ENCODE measurements at places on chromosomes 4 and X. TPM values are rescaled to one million over a fixed set of nuclear protein-coding genes. Genes with fewer than 3 reads are reported as not detected.

GRCh38 chrX:9577555-9577954 lies 112.7 kb downstream of the TBL1X start:
- no peak for DNase-seq

EDNRA gene
- total RNA-seq, result 181 TPM

DNA sequence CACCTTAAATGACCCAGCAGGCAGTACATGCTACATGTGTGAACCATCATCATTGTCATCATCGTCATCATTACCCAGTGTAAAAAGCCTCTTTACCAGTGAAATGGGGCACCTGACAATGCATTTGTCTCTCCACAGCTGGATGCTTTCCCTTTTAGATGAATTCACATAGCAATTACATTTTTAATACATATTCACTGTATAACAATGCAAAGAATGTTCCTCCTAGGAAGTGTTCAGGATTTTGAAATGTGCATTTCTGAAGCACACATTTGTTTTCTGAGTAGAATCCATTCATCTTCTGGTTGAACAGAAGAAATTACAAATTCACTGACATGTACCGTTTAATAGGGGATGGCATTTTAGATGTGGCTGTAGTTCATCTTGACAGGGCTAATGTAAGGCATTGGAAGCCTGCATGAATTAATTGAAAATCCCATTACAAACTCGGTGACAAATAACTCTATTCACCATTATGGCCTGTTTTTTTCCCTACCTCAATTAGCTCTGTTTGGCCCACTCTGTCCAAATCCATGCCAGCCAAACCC lies 111.1 kb downstream of the SH3RF1 start:
- no peak for DNase-seq

- DNase-seq, result no peak
Observed at GRCh38 chr4:109887071-109887470, 25.6 kb upstream of the EGF start.

PRRG1 gene
- total RNA-seq, result 9.8 TPM

- DNase-seq, result no peak
Observed at GRCh38 chr4:106358899-106359298, 9.7 kb downstream of the GIMD1 start.

DNA sequence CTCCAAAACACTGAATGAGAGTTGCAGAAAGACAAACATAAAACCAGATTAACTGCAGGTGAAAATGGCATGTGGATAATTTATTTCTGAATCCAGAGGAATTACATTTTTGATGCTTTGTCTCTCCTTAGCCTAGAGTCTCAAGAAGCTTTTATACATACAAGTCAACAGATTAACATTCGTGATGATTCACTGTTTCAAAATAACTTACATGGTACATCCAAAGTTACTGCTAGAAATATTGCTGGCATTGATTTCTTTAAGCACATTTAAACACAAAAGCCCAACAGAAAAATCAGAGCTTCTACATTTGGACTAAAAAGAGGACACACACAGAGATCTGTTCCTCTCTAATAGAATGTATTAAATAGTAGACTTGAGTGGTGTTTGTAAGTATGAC lies 105.6 kb downstream of the AMELX start:
- no peak for DNase-seq

- DNase-seq, result no peak
Observed at GRCh38 chrX:24563291-24564010, 83.7 kb downstream of the PCYT1B start.

TCEAL7 gene
- total RNA-seq, result 13.4 TPM

GABRG1 gene
- total RNA-seq, result not detected

DNA sequence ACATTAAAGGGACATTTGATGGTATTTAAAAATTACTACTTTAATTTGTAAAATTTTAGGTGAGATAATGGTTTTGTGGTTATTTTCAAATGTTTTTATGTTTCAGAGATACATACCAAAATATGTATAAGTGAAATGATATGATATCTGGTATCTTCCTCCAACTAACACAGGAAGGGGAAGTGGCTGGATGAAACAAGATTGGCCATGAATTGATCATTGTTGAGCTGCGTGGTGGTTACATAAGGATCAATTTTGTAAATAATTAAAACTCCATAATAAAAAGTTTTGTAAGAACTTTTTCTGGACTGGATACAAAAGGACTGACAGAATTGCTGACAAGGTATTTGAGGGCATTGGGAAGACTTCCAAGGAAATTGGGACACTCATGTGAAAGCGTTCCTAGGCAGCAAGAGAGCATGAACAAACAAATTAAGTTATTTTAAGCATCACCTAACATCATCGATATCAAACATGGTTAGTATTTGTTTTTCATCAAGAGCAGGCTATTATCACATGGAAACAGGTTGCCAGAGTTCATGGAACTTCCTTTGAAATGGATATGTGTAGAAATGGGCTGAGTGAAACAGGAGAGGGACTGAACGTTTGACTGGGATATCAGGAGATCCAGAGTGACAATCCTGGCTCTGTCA lies 4.4 kb upstream of the PGM2 start:
- DNase-seq, result no peak

DNA sequence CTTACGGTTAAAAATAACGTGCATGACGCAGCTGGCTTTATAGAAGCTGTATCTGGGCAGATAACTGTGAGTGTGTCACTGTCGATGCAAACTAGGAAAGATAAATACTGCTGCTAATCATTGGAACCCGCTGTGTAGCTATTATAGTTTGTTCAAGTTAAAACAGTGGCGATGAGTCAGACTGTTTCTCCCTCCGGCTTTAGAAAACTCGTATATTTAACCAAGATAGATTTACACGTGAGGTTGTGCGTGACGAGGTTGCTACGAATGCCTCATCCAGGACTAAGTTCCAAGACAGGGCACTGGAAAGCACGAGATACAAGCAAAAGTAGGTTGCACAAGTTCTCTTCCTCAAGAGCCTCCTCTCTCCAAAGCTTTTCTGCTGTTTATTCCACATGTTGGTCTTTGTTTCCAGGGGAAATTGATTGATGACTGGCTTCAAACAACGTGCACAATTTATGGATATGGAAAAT lies 270.7 kb downstream of the FBXW7 start:
- no peak for DNase-seq

DNA sequence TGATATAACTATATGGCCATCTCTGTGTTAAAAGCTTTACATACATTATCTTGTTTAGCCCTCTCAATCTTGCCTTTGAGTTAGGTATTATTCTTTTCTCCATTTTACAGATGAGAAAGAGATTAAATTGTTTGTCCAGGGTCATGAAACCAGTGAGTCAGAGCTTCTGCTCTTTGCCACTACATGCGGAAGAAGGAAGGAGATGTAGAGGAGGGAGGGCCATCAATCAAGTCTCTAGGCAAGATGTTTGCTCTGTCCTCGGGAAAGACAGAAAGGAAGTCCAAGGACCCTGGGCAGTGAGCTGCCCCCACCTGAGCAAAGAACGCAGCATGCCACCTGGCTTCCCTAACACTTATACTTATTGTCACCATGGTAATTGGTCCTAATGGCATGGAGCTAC lies 133.7 kb upstream of the IL1RAPL2 start:
- DNase-seq, result no peak

DNA sequence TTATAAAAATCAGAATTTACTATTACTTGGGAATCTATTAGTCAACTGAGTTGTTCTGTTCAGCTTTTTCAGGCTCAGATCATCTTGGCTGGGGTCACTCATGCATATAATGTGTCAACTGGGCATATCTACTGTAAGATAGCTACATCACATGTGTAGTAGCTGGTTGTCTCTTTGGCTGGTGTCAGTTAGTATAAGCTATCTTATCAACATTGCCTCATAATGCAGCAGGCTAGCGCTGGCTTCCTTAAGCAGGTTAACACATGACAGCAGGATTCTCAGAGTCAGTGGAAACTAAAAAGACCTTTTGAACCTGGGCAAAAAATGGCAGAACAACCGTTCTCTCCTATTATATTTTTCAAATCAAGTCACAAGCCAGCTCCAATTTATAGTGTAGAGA lies 378.3 kb upstream of the PCDH10 start:
- no peak for DNase-seq

All from osteocyte (in vitro differentiated cells).